NCI-H2107 (cell line): ENCODE measurements at places on chromosomes 13 and 19.

GRCh38 chr19:2415973-2416319 lies 11.4 kb downstream of the TIMM13 start:
- DNase-seq: no peak

DNA sequence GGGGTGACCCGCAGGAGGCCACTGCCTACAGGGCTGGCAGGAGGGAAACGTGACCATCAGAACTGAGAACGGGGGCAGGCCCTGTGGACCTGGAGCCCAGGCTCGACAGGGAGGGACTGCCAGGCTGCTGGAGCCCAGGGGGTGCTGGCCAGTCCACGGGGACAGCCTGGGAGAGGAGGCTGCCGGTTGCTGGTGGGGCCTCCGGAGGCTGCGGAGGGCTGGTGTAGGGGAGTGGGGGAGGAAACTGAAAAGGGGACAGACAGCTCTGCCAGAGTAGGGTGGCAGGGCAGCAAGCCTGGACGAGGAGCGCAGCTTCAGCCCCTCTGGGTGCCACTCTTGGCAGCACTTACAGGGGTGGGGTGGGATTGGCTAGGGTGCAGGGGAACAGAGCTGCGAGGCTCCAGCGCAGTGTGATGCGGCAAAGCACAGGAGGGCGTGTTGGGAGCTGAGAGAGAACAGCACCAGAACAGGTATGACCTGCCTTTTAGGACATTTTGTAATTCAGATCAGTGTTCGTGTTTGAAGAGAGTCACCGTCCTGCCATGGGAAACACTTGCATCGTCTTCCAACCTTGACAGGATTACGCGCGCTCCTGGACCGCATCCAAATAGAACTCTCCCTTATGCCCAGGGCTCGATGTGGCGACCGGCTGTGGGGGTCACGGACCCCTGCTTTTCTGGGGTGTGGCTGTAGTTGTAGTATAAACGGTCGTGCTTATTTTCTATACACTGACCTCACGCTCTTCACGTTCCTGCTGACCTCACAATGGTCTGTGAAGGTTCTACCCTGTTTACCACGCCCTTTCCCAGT lies 19.9 kb upstream of the ARHGEF7 start:
- no peak for DNase-seq

DNA sequence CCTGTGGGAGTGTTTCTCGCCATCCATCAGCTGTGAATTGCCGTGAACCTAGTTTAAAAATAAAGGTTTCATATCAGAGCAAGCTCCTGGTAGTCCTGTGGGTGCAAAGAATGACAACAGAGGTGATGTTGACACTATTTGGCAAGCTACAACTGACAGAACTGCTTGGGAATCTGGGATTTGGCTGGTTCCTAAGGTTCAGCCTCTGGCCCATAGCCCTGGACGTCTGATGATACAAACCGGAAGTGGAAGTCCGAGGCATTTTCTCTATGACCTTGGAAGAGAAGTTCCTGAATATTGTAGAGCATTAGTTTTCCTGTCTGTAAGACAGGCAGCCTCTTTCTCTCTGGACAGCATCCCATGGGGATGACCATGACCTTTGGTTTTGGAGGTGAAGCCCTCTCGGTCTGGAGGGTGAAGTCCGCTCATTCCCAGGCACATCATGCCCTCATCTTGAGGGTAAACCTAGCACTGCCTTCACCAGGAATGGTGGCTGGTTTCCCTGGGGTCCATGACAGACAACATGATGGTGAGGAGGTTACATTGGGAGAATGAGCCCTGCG lies 29.1 kb downstream of the GATAD2A start:
- DNase-seq: no peak

DNA sequence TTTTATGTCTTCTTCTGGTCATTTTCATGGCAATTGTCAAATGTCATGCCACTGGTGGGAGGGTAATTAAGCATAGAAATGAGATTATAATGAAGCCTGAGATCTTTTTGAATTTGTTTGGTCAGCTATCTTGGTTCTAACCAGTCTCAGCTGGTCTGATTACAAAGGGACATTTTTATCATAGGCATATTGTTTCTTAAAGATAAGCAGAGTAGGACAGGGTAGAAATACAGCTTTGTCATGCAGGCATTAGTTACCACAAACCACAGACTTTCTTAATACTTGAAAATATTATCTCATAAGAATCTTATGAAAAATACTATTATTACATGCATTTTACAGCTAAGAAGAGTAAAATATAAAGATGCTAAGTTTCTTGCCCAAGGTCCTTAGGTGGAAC lies 1761.5 kb downstream of the PCDH9 start:
- DNase-seq: no peak

DNA sequence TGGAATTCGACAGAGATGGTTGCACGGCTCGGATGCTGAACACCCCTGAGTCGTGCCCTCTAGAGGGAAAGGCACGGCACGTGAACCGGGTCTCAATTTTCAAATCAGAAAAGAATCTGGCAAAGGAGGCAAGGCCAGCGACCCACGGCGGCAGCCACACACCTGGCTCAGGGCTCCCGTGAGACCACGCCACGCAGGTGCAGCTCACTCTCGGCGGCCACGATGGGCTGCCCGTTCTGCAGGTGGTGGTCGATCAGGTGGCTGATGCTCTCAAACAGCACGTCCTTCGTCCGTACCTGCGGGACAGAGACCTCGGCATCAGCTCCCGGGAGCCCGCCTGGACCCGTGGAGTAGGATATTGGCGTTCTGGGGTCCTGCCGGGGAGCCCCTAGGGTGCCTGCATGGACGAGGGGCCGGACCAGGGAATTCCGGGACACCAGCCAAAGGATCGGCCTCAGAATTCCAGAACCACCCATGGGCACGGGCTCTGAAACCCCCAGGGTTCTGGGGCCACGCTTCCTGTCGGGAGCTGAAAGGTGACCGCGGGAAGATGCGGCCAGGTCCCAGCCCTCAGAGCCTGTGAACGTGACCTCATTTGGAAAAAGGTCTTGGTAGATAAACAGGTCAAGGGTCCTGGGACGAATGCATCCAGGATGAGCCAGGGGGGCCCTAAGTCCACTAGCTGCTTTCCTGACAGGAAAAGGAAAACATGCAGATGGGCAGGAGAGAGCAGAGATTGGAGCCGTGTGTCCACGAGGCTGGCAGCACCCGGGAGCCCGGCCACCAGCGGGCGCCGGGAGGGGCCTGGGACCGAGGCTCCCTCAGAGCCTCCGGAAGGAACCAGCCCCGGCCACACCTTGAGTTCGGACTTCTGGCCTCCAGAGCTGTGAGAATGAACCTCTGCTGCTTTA lies 10.1 kb upstream of the C2CD4C start:
- no peak for DNase-seq

- DNase-seq: no peak
These were observed 22.3 kb upstream of the LAMP1 start for GRCh38 chr13:113274721-113275120.

- DNase-seq: no peak
These were observed 107.2 kb upstream of the HTR2A start for GRCh38 chr13:47004027-47004426.

DNA sequence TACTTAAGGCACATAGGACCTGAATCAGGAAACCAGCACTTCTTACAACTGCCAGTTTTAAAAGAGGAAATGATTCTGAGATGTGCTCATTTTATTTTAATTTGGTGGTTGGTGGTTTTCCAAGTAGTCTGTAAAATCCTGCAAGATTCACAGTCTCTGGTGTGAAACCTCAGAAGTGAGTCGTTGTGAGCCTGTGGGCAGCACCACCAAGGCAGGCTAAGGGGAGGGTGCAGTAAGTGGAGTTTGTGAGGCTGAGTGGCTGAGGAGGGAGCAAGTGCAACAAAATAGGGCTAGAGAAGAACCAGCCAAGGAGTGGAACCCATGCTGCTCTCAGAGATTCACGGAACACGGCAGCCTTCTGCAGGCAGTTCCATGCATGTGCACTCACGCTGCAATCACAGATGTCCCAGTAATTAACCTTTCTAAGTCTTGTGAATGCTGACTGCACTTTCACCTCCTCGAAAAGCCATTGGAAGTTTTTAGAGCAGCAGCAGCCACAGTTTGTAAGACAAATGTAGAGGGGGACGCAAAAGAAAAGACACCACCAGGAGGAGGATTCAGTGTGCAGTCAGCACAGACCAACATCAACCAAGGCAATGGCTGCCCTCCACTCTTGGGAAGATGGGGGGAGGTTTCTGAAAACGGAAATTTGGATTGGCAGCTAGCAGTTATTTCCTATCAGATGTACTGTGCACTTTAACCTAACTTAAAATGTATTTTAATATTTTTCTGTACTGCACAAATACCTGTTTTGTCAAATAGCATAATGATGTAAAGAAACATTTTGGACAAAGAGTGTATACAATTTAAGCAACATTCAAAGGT lies 44.9 kb downstream of the ESD start:
- DNase-seq: no peak

DNA sequence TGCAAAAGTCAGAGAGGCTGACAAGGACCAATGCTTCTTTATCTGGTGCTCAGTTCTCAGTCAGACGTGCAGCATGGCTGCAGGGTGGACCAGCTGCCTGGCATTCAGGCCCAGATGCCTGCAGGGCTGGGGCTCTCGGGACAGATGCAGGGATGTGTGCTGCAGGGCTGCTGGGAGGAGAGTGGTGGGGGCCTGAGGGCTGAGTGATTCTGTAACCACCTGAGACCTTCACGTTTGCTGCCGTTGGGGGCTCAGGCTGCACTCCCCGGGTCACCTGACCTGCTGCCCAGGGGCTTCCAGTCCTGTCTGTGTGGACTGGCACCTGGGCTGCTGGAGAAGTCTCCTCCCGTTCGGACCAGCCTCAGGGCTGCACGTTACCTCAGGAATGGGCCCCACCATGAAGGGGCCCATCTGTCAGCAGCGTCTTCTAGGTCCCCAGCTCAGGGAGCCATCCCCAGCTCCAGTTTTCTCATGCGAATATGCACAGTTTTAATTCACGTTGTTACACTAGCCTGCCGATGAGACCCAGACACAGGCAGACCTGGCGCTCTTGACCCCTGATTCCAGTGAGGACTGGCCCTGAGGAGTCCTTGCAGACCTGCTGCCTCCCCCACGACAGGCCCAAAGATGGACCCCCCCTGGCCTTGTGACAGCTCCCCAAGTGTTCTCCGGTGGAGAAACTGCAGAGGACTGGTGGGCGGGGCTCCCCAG lies 16.9 kb downstream of the KCTD15 start:
- no peak for DNase-seq

GRCh38 chr19:17246681-17247425 lies 1.1 kb upstream of the NR2F6 start:
- no peak for DNase-seq

DNA sequence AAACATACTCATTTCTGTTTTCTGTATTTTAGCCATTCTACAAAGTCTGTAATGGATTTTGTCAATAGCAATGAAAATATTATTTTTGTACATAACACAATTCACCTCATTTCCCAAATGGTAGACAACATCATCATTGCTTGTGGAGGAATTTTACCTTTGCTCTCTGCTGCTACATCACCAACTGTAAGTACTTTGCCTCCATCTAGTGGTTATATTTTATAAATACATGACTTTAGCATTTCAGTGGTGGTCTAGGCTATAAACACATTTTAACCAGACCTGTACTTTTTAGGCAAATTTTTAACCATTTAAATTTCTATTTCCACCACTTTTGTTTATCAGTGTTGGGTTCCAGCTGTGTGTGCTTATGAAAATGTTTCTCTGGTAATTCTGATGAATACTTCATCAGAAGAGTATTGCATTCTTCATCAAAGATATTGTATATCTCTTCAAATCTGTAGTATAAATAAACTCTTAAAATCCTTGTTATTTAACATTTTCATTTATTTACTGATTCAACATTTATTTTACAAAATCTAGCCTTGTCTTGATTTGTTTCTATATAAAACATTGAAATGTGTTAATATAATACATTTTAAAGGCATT lies 222.4 kb downstream of the NBEA start:
- peak; percentile 15 for DNase-seq

DNA sequence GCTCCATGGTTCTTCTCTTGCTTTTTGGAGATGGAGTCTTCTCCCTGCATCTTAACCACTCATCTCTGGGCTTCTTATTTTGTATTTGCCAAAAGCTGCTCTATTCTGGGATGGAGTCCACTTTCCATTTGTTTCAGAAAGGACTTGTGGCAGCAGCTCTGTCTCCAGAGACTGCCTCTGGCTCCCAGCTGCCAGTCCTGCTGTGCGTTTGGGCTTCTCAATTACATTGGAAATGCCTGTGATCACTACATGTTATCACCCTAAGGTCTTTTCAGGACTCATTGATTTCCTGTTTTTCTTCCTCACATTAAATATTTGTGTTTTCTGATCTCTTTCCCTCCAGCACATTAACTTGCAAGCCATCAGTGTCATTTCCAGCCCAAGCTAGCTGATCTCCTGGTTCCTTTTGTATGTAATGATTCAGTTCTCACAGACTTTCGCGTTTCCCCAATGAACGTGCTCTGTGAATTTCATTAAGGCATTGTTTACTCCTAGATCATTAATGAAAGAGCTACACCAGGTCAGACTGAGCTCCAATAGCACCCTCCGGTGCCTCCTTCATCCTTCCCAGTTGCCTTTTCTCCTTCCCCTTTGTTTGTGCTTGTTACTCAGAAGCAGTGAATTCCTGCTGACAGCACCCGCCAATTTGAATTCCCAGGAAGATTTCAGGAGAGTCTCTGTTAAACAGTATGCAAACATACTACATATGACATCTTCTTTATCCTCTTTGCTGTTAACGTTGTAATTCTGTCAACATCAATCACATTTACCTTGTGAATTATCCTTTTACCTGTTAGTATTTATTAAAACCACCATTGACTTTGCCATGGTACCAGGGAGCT lies 3.0 kb downstream of the CBY2 start:
- DNase-seq: no peak

- no peak for DNase-seq
These were observed 2.6 kb downstream of the CSNK1A1L start for GRCh38 chr13:37102896-37103295.

- no peak for DNase-seq
These were observed 5.2 kb upstream of the ZNF507 start for GRCh38 chr19:32339988-32340874.

GRCh38 chr19:47703301-47703700 lies 9.9 kb upstream of the EHD2 start:
- DNase-seq: no peak

GRCh38 chr13:67228916-67229315 lies 1.2 kb downstream of the PCDH9 start:
- no peak for DNase-seq

GRCh38 chr19:15843203-15843893 lies 27.9 kb upstream of the OR10H1 start:
- DNase-seq: no peak
